ENCODE measurements at places on chromosomes 16 and 17. TPM values are rescaled to one million over a fixed set of nuclear protein-coding genes. Genes with fewer than 3 reads are reported as not detected.

HBQ1 gene
- not detected for total RNA-seq

DNA sequence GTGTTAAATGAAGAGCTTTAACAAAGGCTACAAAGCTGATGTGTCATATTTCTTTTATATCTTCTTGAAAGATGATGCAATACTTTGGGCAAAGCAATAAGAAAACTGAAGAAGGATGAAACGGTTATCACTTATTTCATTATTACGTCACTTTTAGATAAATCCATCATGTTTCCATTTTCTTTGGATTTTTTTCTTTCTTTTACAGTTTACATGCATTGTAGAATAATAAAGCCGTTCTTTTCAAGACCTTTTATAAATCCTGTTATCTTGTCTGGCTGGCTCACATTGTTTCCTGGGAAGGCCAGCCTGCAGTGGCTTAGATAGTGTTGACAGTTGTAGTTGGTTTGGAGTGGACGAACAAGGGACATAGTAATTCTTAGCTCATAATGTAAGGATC, 28.9 kb downstream of the TANC2 start:
- no peak for DNase-seq

DNA sequence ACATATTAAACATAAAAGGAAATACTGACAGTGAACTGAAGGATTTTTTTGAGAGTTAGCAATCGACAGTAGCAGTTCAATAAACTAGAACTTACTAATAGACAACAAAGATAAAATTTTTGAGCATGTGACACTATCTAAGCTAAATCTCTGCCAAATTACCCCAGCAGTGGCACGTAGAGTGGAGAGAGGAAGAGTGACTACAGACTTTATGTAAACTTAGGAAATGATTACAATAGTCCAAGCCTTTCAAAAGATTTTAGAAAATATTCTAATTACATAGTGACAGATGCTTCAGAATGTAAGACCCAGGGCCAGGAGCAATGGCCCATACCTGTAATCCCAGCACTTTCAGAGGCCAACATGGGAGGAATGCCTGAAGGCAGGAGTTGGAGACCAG, 52.4 kb downstream of the CFDP1 start:
- peak; percentile 47 for DNase-seq

GRCh38 chr16:89646906-89647305, 10.6 kb downstream of the CHMP1A start:
- no peak for DNase-seq

DNA sequence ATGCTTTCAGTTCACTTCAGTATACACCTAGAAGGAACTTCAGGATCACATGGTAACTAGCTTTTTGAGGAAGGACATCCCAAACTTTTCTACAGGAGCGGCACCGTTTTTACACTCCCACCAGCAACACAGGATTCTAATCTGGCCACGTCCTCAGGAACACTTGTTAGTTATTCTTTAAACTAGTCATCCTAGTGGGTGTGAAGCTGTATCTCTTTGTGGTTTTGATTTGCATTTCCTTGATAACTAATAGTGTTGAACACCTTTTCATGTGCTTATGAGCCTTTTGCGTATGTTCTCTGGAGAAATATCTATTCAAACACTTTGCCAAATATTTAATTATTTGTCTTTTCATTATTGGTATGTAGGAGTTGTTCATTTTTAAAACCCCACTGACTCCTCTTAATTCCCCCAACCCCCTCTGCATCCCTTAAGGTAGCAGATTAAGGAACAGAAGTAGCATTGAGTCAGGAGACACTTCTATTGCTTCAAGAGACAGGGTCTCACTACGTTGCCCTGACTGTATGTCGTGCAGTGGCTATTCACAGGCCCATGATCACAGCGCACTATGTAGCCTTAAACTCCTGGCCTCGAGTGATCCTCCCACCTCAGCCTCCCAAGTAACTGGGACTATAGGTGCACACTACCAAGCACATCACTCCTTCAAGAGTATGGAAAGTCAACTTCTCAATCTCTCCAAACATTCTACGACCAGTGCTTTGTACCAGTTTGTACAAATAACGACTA, 25.4 kb downstream of the YWHAE start:
- no peak for DNase-seq

DNA sequence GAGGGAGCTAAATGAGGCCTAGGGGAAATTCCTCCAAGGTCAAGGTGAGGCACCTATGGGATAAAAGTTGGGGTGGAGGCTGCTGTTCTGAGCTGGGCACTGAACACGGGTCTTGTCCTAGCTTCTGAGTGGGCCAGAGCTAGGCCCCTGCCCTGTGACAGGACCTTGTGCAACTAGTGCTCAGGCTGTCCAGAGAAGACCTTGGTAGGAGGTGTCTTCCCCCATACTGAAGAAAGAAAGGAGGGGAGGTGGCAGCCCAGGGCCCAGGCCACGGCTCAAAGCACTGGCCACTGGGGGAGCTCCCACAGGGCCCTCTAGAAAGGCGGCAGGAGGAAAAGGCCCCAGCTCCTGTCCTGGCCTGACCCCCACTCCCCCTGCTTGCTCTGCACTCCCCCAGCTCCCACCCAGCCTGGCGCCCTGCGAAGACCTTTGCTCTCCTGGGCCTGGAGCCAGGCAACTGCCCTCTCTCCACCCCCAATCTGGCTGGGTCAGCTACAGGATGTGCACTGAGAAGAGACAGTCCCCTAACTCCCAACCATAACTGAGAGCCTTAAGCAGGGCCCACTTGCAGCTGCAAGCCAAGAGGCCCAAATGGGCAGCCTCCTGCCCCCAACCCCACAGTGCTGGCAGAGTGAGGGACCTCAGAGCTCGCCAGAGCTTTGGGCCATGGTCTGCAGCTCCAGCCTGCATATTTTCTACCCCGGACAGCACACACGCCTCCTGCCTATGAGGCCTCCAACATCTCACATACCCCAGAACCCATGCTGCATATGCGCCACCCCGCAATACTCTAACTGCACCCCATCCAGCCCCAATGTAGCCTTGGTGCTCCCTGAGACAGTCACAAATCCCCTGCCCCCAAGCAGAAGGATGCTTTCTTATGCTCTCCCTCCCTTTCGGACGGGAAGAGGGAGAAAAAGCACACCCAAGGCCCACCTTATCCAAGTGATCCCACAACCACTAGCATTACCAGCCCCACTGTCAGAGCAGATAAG, 15.3 kb downstream of the HSD11B2 start:
- DNase-seq = no peak

GRCh38 chr16:89052890-89053724, 40.5 kb upstream of the ACSF3 start:
- DNase-seq = peak; percentile 34

- no peak for DNase-seq
Observed at GRCh38 chr17:78022425-78022824, 63.9 kb downstream of the TNRC6C start.

GRCh38 chr16:82990155-82990554, 363.4 kb downstream of the CDH13 start:
- DNase-seq = no peak

GRCh38 chr17:9240659-9241370, 219.5 kb downstream of the NTN1 start:
- DNase-seq = peak; percentile 59

DNA sequence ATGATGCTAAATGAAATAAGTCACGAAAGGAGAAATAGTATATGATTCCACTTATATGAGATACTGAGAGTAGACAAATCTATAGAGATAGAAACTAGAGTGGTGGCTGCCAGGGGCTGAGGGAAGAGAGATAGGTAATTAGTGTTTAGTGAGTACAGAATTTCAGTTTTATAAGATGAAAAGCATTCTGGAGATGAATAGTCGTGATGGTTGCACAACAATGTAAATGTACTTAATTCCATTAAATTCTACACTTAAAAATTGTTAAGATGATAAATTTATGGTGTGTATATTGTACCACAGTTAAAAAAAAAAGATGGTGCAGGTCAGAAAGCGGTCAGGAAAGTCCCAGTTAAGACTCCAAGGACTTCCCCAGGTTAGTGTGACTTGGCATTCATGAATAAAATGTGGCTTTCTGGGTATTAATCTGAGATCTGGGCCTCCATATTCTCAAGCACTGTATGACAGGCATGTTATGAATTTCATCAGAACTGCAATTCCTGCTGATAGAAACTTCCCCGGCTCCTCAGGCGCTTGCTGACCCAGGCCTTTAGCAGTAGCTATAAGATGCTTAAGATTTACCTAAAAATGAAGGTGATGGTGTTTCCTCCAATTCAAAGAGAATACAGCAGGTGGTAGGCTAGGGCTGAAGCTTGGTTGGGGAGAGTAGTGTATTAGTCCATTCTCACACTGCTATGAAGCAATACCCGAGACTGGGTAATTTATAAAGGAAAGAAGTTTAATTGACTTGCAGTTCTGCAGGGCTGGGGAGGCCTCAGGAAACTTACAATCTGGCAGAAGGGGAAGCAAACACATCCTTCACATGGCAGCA, 115.3 kb upstream of the SOX9 start:
- DNase-seq = no peak

DNA sequence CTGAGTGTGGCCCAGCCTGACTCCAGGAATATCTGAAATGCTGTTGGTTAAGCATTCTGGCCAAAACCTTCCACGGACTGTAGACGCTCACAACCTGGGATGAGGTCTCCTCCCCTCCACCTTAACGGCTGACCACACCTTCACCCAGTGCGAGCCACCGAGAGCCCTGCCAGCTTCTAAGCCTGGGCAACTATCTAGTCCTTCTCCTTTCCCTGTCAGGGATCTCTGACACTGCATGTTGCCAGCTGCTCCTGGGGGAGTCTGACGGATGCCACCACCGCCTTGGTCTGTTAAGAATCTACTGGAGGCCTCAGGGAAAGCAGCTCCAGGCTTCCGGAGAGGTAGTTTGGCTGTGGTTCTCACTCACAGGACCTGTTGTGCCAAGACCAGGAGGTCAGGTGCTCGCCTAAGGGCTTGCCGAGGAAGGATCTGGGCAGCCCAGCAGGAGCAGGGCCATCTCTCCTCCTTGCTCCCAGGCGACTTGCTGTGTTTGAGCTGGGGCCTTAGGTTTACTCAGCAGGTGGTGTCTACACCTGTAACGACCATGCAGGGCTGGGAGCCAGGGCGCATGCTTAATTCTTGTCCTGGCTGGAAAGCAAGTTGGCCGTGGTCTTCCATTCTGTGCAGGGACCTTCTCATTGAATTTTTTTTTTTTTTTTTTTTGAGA, 111.8 kb downstream of the NTN1 start:
- DNase-seq = no peak

DNA sequence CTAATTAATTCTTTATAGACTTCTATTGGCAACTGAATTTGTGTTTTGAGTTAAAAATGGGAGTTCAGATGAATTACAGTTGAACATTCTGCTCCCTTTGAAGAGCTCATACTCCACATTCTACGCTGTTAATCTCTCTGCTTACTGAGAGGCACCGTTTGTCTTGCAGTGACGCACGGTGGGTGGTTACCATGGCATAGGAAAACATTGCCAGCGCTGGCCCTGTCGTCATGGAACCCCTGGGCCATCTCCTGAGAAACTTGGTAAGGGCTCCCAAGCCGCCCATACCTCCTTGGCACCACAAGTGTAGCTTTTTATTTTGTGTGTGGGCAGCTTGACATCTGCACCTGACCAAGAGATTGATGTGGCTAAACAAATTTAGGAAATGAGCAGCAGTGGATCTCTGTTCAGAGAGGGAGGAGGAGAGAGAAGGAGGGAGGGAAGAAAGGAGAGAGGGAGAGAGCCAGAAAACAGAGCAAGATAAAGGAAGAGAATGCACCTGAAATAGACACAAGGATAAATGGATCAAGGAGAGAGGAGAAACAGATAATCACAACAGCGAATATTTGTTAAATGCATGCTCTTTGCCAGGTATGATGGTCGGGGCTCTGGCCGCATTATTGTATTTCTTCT, 398.5 kb downstream of the HAPSTR1 start:
- DNase-seq = no peak
